ENCODE measurements at places on chromosomes 5 and 9.

DNA sequence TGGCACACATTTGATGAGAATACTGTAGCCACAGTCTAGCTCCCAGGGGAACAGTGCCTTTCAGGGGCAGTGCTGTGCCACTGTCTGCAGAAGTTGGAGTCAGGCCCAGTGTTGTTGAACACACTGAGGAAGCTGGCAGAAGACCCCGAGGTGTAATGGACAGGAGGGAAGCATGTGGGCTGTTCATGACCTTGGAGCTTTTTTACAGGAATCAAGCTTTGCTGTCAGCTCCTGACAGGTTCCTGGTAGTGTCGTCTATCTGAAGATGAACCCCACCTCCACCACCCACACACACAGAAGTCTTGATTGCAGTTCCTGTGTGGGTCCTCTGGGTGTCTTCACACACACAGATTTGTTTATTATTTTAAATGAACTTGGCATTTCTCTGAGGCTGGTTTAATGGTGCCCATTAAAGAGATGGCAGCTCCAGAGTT, 40.3 kb upstream of the TNFAIP8 start:
- peak; percentile 80 for DNase-seq

GRCh38 chr9:89363921-89364665, 45.8 kb downstream of the SECISBP2 start:
- DNase-seq, result no peak

DNA sequence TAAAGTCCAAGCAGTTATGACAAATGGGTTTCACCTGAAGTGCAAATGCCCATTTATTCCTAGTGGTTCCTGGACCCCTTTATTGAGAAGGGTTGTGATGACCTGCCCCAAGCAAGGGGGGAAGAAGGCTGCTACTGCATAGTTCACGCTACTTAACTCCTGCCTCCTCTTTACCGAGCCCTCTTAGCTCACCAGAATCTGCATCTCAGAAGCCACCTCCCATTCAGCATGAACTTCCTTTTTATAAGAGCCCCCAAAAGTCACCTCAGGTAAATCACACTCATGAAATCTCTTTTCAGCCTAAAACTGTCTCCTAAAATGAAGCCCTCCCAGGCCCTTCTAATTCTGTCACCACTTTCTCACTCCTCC, 26.6 kb upstream of the C9orf72 start:
- DNase-seq, result no peak

DNA sequence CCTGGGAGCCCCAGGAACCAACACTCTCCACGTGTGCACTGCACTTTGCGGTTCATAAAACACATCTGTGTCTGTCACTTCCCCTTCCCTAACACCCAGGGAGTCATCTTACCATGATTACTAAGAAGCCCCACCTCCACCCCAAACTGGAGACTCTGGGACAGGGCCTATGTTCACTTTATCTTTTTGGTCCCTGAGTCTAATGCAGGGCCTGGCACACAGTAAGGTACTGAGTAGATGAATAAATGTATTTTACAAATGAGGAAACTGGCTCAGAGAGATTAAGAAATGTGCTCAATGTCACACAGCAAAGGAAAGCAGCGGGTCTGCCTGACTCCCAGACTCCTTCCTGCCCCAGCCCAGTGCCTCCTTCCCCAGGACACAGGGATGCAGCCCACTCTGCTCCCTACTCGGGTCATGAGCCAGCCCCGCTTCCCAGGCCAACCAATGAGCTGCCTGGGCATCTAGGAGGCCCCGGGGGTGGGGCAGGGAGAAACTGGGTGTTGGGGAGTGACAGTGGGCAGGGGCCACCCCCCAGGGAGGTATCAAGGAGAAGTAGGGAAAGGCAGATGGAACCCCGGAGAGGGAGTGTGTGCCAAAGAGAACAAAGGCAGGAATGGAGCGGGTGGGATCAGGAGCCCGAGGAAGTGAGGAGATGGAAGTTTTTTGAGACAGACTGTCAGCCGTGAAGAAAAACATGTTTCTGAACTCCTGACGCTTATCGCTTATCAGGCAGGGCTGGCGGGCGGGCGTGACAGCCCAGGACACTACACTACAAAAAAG, 30.5 kb downstream of the SHB start:
- no peak for DNase-seq

DNA sequence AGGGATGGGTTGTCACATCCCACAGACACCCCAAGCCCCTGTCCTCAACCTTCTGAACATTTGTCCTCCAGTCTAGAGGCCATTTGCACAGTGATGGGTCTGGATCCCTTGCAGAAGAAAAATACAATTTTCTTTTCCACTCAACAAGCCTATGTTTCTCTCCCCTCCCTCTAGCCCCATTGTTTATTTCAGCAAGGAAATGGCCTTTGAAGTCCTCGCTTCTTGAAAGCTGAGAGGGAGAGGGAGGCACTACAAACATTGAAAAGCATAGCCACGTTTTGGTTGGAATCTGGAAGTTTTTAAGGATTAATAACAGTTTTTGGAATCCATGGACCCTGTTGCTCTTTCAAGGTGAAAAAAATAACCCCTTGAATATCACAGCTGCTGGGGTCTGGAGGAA, 24.0 kb upstream of the ARSI start:
- no peak for DNase-seq

DNA sequence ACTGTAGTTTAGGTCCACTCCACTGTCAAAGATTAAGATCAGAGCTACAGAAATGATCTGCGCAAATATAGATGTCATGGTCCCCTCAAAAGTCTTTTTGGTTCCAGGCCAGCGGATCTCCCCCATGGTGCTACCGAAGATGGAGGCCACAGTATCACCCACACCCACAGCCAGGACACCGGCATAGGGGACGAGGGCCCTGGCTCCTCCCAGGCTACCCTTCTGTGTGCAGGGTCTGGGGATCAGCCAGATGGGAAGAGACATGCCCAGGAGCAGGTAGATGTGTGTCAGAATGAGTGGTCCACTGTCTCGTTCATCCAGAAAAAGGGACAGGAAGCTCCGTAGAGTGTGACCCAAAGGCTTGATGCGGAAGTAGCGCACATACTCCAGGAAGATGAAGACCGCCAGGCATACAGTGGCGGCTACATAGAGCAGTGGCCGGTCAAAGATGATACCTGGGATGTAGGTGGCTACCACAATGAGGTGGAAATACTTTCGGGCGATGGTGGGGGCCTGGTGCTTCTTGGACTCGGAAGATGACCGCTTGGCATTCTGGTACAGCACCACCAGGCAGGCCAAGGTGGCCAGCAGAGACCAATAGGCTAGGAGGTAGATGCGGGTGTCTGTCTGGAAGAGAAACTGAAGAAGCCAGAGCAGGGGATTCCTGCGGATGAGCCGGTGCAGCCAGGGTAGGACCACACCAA, 1.5 kb downstream of the DOLK start:
- DNase-seq, result no peak

DNA sequence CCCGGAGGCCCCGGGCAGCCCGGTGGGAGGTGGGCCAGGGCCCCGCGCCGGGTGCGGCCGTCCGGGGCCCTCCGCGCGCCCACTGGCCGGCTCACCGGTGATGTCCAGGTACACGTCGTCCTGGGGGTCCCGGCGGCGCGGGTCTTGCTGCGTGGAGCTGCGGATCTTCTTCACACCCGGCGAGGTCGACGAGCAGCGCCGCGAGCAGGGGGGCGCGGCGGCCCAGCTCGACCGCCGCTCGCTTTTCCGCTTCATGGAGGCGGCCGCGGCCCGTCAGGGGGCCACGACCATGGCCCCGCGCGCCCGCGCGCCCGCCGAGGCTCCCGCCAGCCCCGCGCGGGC, 548 bp downstream of the CDC14B start:
- no peak for DNase-seq

GRCh38 chr5:53206562-53206961, 97.0 kb upstream of the MOCS2 start:
- no peak for DNase-seq

DNA sequence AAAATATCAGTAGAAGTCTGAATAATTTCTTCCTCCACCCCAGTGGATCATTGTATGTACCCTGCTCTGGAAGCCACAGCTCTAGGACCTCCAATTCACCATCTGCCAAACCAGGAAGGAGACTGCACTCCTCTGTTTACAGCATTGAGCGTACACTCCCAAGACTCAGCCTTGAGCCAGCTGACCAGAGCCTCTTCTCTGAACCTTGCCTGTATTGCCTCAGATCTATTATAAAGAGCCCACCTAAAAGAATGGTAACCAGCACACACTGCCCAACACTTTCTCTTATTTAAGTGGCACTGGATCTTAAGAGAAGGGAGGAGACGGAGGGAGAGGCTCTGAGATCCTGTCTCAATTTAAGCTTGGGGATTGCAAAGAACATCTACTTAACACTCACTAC, 217.8 kb upstream of the RASEF start:
- DNase-seq, result no peak

DNA sequence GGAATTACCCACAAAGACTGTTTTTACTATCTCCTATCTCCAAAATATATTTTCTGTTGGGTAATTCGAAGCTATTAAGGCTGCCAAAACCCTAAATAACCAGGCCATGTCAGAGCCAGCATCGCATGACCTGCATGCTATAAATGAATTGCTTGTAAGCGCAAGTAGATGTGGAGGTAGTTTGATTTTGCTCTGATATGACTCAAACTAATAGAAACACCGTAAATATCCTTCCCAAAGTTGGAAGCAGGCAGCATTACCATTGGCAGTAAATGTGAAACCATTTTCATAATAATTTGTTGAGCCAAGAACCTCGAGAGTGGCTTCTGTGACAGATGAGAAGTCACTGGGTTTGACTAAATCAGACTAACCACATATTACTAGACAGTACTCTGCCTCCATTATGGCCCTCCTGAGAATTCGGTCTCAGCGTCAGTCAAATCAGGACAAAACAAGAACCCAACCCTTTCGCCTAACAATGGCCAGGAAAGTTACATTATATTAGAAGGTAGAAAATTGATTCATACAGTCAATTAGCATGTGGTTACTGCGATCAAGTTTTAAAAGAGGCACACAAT, 289.8 kb downstream of the SPOCK1 start:
- no peak for DNase-seq

GRCh38 chr5:133455676-133456075, 156.7 kb downstream of the FSTL4 start:
- no peak for DNase-seq
